ENCODE measurements at places on chromosomes 12 and 14.
A peak's percentile ranks its signal among the peaks of the same experiment; 100 is the strongest.

DNA sequence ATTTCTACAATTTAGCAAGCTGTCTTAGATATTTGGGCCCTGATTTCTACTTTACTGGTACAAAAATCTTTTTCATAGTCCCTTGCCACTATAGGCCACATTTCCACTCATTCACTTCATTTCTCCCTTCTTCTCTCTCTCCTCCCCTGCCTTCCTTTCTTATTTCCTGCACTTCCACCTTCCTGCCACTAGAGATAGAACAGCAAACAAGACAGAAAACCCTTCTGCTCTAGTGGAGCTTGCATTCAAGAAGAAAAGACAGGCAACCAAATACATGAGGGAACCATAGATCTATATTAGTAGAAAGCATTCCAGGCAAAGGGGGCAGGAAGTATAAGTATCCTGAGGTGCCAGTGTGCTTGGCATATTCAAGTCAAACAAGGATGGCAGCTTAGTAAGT, 623.5 kb downstream of the FLRT2 start:
- DNase-seq: no peak

GRCh38 chr12:24561882-24562770, 386.8 kb downstream of the BCAT1 start:
- no peak for DNase-seq

- DNase-seq: no peak
Observed at GRCh38 chr14:101360054-101360911, 201.0 kb upstream of the DIO3 start.

- DNase-seq: no peak
Observed at GRCh38 chr12:59803735-59804134, 207.9 kb downstream of the SLC16A7 start.

DNA sequence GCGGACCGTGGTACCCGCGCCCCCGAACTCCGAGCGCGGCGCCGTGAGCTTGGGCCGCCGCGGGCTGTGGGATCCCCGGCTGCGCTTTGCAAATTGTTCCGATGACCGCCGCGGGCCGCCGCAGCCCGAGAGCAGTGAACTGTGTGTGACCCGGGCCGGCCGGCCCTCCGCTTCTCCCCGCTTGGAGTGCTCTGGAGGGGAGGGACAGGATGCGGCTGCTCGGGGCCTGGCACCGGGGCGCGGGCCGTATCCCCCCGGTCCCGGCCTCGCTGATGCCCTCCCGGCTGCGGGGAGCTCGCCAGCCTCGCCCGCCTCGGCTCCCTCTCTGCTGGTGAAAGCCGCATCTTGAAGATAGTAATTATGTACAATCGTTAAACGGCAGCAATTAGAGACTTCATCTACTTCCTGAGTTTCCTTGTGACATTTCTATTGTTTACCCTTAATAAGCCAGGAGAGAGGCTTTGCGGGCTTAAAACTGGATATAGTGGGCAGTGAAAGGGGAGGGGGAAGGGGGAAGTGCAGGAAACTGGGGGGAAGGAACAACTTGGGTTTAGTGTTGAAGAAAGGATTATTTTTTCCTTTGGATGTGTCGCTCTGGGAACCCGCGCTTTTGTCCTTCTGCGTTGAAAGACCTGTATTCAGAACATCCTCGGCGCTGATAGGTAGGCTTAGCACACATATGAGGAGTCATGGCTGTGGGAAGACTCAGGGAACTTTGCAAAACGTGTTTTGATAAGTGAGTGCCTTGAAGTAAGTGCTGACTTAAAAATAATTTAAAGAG, 1.2 kb downstream of the PELI2 start:
- DNase-seq: no peak

GRCh38 chr14:54396183-54396492, 669 bp upstream of the CDKN3 start:
- no peak for DNase-seq

DNA sequence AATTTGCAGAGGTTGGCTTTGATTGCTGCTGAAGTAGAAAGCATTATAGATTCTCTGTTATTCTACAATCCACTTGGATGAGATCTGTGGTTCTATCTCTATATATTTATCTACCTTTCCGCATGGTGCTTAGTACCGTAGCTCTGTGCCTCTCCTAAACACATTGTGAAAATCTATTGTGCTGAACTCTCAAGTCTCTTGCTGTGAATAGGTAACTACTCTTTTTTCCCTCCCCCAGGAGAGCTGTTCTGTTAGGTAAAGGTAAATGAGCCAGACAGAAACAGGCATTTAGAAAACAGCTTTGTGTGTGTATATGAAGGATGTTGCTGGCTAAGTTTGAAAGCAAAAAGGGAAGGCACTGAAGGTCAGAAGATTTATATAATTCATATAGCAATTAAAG, 112.6 kb downstream of the BRMS1L start:
- DNase-seq: no peak

DNA sequence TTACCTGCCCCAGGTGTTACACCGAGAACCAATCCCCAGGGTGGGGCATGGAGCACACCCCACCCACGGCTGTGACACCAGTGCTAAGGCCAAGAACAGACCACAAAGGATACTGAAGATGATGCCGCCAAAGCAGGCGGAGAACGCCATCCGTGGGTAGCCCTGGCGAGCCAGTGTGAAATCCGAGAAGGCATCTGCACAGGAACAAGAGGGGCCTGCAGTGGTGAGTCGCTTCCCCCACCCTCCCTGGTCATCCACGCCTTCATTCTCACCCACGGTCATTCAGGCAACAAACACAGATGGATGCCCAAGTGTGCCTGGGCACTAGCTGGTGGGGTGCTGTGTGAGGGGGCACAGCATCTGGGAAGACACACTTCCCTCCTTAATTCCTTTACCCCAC, 28.5 kb downstream of the SLC8B1 start:
- no peak for DNase-seq

GRCh38 chr14:63896278-63896720, 43.5 kb downstream of the SYNE2 start:
- no peak for DNase-seq

- DNase-seq: no peak
Observed at GRCh38 chr12:88299567-88300101, 157.5 kb downstream of the TMTC3 start.

GRCh38 chr14:70889555-70889954, 17.7 kb upstream of the PCNX1 start:
- DNase-seq: no peak

- DNase-seq: no peak
Observed at GRCh38 chr12:169528-170370, 44.2 kb downstream of the SLC6A12 start.

- no peak for DNase-seq
Observed at GRCh38 chr12:108141600-108142130, 12.6 kb downstream of the WSCD2 start.

GRCh38 chr12:20627001-20627588, 68.0 kb upstream of the SLCO1C1 start:
- DNase-seq: no peak

DNA sequence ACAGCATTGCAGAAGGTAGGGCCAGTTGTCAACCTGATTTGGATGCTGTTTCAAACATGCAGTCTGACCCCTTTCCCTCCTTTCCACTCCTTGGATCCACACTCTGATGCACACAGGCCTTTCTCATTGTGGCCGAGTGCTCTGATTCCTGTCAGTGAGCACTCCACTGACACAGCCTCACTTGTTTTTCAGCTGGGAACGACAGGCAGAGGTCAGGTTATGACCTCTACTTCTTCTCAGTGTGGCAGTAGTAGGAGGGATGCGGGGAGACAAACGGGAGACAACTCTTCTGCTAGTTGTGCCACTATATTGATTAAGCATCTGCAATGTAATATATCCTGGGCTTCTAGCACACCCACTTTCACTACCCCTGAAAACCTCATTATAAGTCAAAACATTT, 61.8 kb downstream of the DERA start:
- no peak for DNase-seq

GRCh38 chr12:116818341-116818856, 62.8 kb downstream of the HRK start:
- no peak for DNase-seq

DNA sequence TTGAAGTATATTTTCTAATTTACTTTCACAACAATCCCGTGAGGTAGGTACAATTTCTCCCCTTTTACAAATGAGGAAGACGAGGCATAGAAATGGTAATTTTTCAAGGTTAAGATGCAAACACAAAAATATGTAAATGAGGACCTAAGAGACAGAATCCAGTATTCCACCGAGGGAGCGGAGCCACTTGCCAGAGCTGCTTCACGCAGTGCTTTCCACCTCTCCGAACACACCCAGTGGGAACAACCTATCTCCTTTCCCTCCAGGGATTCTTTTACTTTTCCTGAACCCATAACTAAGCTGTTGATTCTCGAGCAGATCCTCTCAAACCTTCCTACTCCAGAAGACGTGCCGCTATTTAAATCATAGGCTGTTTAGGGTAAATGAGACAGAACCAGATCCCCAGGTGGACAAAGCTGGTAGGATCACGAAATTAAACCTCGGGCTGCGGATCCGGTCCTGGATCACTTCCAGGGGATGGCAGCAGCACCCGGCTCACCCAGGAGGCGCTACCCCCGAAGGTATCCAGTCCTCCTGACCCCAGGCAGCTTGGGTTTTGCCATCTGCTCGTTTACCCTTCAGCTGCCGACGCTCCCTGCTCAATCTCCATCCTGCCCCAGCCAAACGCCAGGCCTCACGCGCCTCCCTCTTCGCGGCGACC, 1.5 kb downstream of the DDHD1 start:
- peak; percentile 33 for DNase-seq

DNA sequence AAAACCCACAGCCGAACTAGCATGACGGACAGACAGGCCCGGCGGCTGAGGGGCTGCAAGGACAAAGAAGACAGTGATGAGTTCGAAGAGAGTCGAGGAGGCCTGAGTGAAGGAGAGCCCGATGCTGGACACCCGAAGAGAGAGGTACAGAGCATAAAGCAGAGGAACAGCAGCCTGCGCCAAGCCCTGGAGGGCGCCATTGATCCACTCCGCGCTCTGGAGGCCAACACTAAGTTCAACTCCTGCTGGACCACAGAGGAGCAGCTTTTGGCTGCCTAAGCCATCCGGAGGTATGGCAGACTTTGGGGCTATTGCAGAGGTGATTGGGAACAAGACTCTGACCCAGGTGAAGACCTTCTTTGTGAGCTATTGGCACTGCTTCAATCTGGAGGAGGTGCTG, 7.8 kb upstream of the PLXNC1 start:
- DNase-seq: peak; percentile 14

- no peak for DNase-seq
Observed at GRCh38 chr12:26334621-26335124, 139.3 kb downstream of the SSPN start.

DNA sequence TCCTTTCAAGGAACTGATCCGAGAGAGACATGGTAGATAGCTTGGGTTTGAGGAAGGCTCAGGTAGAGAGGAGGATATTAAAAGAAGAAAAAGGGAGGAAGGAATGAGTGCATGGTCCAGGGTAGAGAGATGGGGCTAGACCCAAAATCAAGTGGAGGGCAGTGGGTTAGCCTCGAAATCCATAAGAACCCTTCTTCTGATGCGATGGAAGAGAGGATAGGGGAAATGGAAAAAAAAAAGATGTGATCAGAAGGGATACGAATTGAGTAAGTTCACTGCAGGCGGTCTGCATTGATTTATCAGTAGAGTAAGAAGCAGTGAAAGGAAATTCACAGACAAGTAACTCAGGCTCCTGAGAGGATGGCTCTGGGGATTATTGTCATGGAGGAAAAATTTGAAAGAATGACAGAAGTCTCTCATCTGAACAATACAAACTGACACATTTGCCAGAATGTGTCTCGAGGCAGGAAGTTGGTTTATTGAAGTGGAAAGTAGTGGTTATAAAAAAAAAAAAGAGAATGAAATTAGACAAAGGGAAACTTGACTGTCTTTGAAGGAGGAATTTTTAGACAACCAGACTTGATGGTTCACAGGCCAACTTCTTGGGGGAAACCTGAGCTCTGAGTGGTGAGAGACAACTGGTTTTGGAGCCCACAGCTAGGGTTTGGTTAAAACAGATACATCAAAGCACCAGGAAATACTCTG, 10.2 kb downstream of the PPFIBP1 start:
- DNase-seq: no peak

GRCh38 chr12:4825011-4825858, 84.5 kb upstream of the KCNA1 start:
- no peak for DNase-seq

- no peak for DNase-seq
Observed at GRCh38 chr12:54448344-54448743, 25.1 kb downstream of the GTSF1 start.

GRCh38 chr12:57614178-57614947, 3.1 kb downstream of the ARHGEF25 start:
- no peak for DNase-seq

DNA sequence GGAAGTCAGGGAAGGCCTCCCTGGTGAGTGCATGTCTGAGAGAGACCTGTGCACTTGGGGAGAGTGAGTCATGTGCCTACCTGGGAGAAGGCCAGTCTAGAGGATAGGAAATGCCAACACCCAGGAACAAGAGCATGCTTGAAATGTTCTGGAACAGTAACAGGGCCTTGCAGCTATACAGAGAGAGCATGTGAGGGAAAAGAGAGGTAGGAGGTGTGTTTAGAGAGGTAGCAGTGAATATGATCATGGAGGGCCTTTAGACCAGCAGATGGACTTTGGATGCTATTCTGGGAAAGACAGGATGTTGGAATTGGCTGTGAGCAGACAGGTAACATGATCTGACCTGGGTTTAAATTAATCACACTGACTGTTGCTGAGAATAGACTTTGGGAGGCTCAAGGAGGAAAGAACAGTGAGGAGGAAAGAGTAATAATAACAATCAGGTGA, 1143.6 kb downstream of the FLRT2 start:
- DNase-seq: no peak

GRCh38 chr12:105485321-105485910, 154.9 kb downstream of the C12orf75 start:
- DNase-seq: no peak

DNA sequence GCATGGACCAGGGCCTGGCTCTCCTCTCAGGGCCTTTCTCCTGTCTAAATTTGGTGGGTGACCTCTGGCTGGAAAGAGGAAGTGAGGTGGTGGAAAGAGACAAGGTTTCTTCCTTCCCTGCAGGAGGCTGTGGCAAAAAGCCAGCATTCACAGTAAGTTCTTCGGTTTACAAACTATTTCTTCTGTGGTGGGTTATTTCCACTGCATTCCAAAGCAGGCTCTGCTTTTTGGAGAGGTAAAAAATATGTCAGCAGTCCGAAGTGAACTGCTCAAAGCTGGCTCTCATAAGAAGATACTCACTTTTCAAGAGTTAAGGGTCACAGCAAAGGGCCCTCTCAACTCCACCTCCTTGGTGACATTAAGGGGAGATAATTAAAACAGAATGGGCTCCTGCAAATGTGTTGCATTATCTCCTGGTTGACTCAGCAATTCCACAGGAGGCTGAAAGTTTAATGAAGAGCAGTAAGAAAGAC, 48.9 kb upstream of the POC1B start:
- DNase-seq: no peak

GRCh38 chr12:111006621-111007020, 86.2 kb upstream of the MYL2 start:
- DNase-seq: no peak

Data from T-helper 17 cell (primary cell).